ENCODE measurements at places on chromosomes 1 and 21. TPM values are rescaled to one million over a fixed set of nuclear protein-coding genes. Genes with fewer than 3 reads are reported as not detected.

Gene LAPTM5
- 0.26 TPM for total RNA-seq

Gene LRRC3
- total RNA-seq, result 0.26 TPM

Gene HSD3B1
- not detected for total RNA-seq

Gene AIRE
- 0.07 TPM for total RNA-seq

Gene SF3B4
- 15.8 TPM for total RNA-seq

Gene SH3BGR
- 5.3 TPM for total RNA-seq

Gene GFI1
- total RNA-seq, result 0.07 TPM

Gene CLDN17
- not detected for total RNA-seq

Gene FYB2
- total RNA-seq, result not detected

Gene RPE65
- total RNA-seq, result not detected

Gene SEC16B
- 2.5 TPM for total RNA-seq

Gene IL19
- not detected for total RNA-seq

Gene FMO1
- total RNA-seq, result not detected

Gene TSPEAR
- not detected for total RNA-seq

Gene CD5L
- not detected for total RNA-seq

Gene TTC4
- total RNA-seq, result 17.9 TPM

Gene B3GALT6
- 28.5 TPM for total RNA-seq

Gene TPTE
- not detected for total RNA-seq

Gene PWP2
- total RNA-seq, result 6.1 TPM

Gene PCAT6
- 0.85 TPM for total RNA-seq

Gene PDZK1IP1
- 0.26 TPM for total RNA-seq

Gene C1orf198
- 87.1 TPM for total RNA-seq
